Activated T-helper 9 cell treated with anti-CD3 and anti-CD28 coated beads, Interleukin-2, amount 50 U/mL, for 16 hours (primary cell): ENCODE measurements at places on chromosomes 7 and 10.

- no peak for DNase-seq
These were observed 79.9 kb upstream of the THSD7A start for GRCh38 chr7:11911900-11912299.

DNA sequence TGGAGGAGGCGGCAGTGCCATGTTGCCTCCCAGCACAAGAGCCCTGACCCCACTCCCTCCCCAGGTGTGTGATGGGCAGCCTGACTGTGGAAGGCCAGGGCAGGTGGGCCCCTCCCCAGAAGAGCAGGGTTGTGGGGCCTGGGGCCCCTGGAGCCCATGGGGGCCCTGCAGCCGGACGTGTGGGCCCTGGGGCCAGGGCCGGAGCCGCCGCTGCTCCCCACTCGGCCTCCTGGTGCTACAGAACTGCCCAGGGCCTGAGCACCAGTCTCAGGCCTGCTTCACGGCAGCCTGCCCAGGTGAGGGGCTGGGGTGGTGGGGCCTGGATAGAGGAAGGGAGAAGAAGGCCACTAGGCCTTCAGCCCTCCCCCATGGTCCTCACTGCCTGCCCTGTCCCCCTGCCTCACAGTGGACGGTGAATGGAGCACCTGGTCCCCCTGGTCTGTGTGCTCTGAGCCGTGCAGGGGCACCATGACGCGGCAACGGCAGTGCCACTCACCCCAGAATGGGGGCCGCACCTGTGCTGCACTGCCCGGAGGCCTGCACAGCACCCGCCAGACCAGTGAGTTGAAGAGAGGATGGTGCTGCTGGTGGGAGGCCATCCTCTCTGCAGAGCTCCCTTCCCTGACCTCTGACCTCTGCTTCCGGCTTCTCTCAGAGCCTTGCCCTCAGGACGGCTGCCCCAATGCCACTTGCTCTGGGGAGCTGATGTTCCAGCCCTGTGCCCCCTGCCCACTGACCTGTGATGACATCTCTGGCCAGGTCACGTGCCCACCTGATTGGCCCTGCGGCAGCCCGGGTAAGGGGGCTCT lies 18.2 kb upstream of the ZNF467 start:
- DNase-seq: no peak

- no peak for DNase-seq
These were observed 146.8 kb downstream of the HIBADH start for GRCh38 chr7:27515933-27516332.

GRCh38 chr7:4297918-4298219 lies 384.2 kb upstream of the FOXK1 start:
- no peak for DNase-seq

- no peak for DNase-seq
These were observed 655 bp downstream of the PTPRE start for GRCh38 chr10:127907411-127908105.

GRCh38 chr7:42192851-42193461 lies 44.1 kb downstream of the GLI3 start:
- DNase-seq: no peak

GRCh38 chr10:35271086-35271858 lies 65.0 kb upstream of the CCNY start:
- no peak for DNase-seq

GRCh38 chr10:52645187-52645758 lies 127.3 kb downstream of the MBL2 start:
- DNase-seq: no peak
